Osteocyte (in vitro differentiated cells): ENCODE measurements at places on chromosomes 3 and 15. TPM values are rescaled to one million over a fixed set of nuclear protein-coding genes. Genes with fewer than 3 reads are reported as not detected.

CHRM5 gene
- total RNA-seq, result not detected in 2 replicates

CDV3 gene
- total RNA-seq, result 183 and 193 TPM in 2 replicates

OR5AC2 gene
- not detected in 2 replicates for total RNA-seq

FGF12 gene
- not detected in 2 replicates for total RNA-seq

KBTBD12 gene
- not detected in 2 replicates for total RNA-seq

MPI gene
- total RNA-seq, result 30.1 TPM in 2 replicates

MYRIP gene
- 0.24 and 0.62 TPM in 2 replicates for total RNA-seq

HIGD2B gene
- not detected in 2 replicates for total RNA-seq

DNA sequence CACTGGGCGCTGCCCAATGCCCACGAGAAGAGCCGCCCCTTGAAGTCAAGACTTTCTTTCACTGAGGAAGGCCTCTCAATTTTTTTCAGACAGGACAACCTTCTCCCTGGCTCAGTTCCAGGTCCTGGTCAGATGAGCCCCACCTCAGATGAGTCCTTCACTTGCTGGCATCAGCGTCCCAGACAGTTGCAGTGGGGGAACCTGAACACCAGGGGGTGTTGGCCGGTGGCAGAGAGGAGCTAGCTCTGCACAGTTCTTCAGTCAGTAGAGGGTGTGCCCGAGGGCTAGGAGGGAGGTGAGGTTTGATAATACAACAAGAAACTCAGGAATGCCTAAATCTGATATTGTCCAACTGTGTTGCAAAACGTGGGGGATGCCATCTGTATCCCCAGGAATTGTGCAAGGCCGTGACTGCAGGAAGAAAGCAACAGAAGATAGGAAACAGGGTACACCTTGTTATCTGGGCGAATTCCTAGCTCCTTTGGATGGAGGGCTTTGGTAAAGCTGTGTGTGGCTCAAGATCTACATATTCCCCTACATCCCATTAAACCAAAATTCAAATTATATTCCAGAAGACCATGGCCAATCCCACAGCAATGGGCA lies 34.3 kb downstream of the CCR3 start:
- no peaks in the 10 kb centered on the region for H3K36me3 ChIP-seq
- no peak overlapping the region for H3K27ac ChIP-seq
- no peak overlapping the region for H3K4me3 ChIP-seq

DNA sequence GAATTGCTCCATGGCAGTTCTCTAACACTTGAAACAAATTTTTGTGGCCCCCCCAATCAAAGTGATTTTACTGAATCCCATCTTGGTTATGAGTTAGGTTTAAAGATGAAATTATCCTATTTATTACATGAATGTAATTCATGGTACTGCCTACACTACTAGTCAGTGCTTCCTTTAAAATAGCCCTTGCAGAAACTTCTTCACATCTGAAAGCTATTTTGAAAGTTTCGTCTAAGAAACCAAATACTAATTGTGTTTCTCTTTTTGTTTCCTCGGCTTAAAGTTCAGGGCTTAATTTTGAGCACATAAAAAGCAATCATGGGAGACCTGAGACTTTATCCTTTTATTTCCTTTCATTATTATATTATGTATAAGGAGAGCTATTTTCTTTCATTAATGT lies 72.1 kb downstream of the PLOD2 start:
- H3K27ac ChIP-seq, result peak overlapping the region; percentile 52
- DNase-seq, result no peak
- no peak overlapping the region for H3K4me3 ChIP-seq
- peaks cover 11% of the 10 kb centered on the region for H3K36me3 ChIP-seq
- H3K27me3 ChIP-seq, result no peaks in the 10 kb centered on the region
- H3K4me1 ChIP-seq, result peaks cover 50% of the 10 kb centered on the region

DNA sequence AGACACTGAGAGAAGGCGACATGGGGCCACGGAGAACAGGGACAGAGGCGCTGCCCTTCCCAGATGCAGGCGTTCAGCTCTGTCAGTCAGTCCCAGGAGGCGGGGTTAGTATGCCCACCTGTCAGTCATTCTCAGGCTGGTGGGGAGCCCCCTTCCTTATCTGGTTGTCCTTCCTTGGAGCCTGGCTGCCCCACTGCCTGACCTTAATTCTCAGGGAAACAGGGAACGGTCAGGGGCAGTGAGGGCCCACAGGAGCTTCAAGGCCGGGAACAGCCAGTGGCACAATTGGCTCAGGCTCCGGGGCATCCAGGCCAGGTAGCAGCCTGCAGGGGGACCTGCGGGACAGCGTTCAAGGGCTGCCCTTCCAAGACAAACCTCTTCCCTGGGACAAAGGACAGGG lies 133.2 kb downstream of the CHSY1 start:
- H3K36me3 ChIP-seq, result no peaks in the 10 kb centered on the region
- H3K27ac ChIP-seq, result no peak overlapping the region
- H3K4me1 ChIP-seq, result peaks cover 42% of the 10 kb centered on the region
- no peaks in the 10 kb centered on the region for H3K27me3 ChIP-seq

GRCh38 chr15:38705436-38706219 lies 141.0 kb upstream of the RASGRP1 start:
- no peak for DNase-seq
- H3K27me3 ChIP-seq, result peaks cover 10% of the 10 kb centered on the region
- peaks cover 23% of the 10 kb centered on the region for H3K4me1 ChIP-seq
- H3K36me3 ChIP-seq, result no peaks in the 10 kb centered on the region
- no peak overlapping the region for H3K4me3 ChIP-seq

DNA sequence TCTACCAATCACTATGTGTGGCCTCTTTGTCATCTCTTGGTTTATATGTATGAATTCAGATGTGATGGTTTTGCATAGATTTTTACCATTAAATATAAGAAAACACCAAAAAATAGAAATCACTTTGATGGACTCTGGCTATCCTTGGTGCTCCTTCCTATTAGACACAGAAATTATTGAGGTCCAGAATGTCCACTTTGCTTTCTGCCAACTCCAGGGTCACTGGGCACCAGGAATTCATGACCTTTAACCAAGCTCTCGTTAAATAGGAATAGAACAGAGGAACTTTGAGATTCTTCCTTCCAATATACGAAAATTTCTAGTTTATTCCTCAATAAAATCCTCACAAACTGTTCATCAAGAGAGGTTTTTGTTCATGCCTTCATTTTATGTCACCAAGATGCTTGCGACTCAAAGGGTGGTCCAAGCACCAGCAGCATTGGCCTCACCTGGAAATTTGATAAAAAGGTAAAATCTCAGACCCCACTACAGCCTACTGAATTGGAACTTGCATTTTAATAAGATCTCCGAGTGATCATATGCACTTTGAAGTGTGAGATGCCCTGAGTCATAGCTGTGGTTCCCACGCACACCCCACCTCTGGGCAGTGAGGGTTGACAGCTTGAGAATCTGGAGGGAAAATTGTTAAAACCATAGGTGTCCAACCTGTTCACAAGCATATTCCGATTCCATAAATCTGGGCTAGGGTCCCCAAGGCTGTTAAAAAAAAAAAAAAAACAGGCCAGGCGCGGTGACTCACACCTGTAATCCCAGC lies 286.6 kb downstream of the IL5RA start:
- no peak for DNase-seq
- H3K36me3 ChIP-seq, result no peaks in the 10 kb centered on the region
- no peaks in the 10 kb centered on the region for H3K4me1 ChIP-seq
- no peaks in the 10 kb centered on the region for H3K27me3 ChIP-seq

- no peaks in the 10 kb centered on the region for H3K36me3 ChIP-seq
- H3K27ac ChIP-seq, result no peak overlapping the region
- H3K4me1 ChIP-seq, result no peaks in the 10 kb centered on the region
- no peaks in the 10 kb centered on the region for H3K27me3 ChIP-seq
- no peak for DNase-seq
Observed at GRCh38 chr3:52385157-52385556, 59.7 kb downstream of the SEMA3G start.

DNA sequence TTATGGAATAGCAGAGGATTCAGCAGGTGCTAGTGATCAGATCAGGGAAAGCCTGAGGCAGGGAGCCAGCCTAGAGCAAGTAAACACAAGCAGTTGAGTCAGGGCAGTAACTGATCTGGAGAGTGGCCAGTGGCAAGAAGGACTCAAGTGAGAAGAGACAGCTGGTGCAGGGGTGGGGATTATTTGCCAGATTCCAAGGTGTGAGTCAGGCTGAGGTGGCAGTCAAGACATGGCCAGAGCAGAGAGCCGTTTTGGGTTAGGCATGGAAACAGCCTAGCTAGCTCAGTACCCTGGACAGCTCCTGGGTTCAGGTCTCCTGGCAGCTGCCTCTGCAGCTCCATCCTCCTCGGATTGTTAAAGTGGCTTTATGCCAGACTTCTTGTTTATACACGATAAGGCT lies 281.9 kb upstream of the ONECUT1 start:
- no peaks in the 10 kb centered on the region for H3K36me3 ChIP-seq
- no peaks in the 10 kb centered on the region for H3K27me3 ChIP-seq
- H3K4me3 ChIP-seq, result no peak overlapping the region
- H3K4me1 ChIP-seq, result no peaks in the 10 kb centered on the region

- peaks cover 8% of the 10 kb centered on the region for H3K4me1 ChIP-seq
- no peaks in the 10 kb centered on the region for H3K36me3 ChIP-seq
- H3K4me3 ChIP-seq, result no peak overlapping the region
- H3K27ac ChIP-seq, result no peak overlapping the region
Observed at GRCh38 chr15:63321462-63321861, 44.1 kb downstream of the APH1B start.

DNA sequence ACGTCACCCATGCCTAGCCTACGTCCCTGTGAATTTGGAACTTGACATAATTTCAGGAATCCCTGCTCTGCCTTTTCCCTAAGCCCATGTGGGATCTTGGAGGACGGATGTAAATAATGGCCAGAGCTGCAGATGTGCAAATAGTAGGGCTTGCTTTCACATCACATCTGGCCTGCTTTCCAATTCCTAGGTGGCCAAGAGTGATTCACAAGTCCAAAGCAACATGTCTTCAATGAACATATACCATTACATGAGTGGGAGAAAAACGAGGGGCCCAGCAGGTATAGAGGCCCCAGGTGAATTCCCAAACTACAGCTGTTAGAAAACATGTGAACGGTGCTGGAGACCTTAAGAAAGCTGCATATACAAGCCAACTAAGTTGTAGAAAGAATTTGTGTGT lies 214.6 kb downstream of the MAGI1 start:
- no peak overlapping the region for H3K4me3 ChIP-seq
- H3K36me3 ChIP-seq, result no peaks in the 10 kb centered on the region
- no peaks in the 10 kb centered on the region for H3K27me3 ChIP-seq
- H3K4me1 ChIP-seq, result peaks cover 6% of the 10 kb centered on the region
- no peak for DNase-seq

- H3K4me3 ChIP-seq, result no peak overlapping the region
- H3K27me3 ChIP-seq, result no peaks in the 10 kb centered on the region
- H3K4me1 ChIP-seq, result no peaks in the 10 kb centered on the region
- H3K36me3 ChIP-seq, result no peaks in the 10 kb centered on the region
- no peak for DNase-seq
Observed at GRCh38 chr3:172726380-172726779, 15.5 kb upstream of the NCEH1 start.

- no peak for DNase-seq
- no peak overlapping the region for H3K4me3 ChIP-seq
- H3K27ac ChIP-seq, result no peak overlapping the region
- no peaks in the 10 kb centered on the region for H3K36me3 ChIP-seq
- H3K27me3 ChIP-seq, result peaks cover 3% of the 10 kb centered on the region
Observed at GRCh38 chr3:119551598-119551997, 7.8 kb downstream of the CD80 start.

DNA sequence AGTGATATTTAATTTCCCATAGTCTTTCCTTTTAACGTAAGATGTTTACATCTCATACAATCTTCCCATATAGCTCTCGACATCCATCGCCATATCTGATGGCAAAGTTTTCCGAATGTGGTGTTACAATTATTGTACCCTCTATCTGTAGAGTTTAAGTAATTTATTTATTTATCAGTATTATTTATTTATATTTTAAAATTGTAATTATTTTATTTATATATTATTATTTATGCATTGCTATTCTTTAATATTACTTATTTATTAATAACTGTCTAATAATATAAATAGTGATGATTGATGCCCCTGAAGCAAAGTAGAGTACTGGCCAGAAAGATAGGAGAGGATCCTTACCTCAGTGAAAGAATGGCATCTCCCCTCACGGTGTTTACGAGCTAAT lies 812.9 kb downstream of the VGLL3 start:
- H3K4me3 ChIP-seq, result no peak overlapping the region
- no peak for DNase-seq
- peaks cover 2% of the 10 kb centered on the region for H3K27me3 ChIP-seq
- H3K27ac ChIP-seq, result no peak overlapping the region

DNA sequence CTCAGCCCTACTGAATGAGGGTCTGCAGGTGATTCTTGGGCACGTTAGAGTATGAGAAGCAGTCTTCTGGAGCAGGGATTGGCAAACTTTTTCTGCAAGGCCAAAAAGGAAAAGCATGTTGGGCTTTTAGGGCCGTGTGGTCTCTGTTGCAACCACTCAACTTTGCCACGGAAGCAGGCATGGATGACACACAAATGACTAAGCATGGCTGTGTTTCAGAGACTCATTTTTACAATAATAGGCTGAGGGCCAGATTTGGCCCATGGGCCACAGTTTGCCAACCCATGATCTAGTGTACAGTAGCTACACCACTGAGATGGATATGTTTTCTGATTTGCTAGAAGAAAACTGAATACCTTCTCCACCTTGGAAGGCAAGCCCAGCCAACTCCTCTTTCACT lies 66.1 kb upstream of the PRICKLE2 start:
- no peaks in the 10 kb centered on the region for H3K36me3 ChIP-seq
- peaks cover 13% of the 10 kb centered on the region for H3K4me1 ChIP-seq
- DNase-seq, result no peak
- H3K27me3 ChIP-seq, result no peaks in the 10 kb centered on the region
- H3K27ac ChIP-seq, result peak overlapping the region; percentile 16
- no peak overlapping the region for H3K4me3 ChIP-seq

- no peaks in the 10 kb centered on the region for H3K36me3 ChIP-seq
- H3K4me1 ChIP-seq, result peaks cover 32% of the 10 kb centered on the region
- peaks cover 2% of the 10 kb centered on the region for H3K27me3 ChIP-seq
- no peak overlapping the region for H3K27ac ChIP-seq
Observed at GRCh38 chr15:83285979-83286553, 1.6 kb upstream of the BNC1 start.

DNA sequence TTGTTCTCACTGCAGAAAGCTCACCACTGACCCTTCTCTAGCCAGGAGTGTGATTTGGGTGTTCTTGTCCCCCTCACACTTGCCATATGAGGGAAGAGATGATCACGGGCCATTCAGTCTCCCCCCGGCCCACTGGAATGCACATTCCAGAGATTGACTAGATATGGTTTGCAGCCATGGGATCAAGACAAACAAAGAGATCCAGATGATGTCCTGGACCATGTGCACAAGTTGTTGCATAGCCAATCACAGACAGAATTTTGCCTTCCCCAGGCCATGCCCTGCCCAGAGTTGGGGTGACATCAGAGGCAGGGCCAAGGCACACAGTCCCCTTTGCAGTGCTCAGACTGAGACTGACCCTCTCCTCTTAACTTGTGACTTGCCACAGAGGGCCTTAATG lies 14.8 kb downstream of the MUC13 start:
- no peak for DNase-seq
- H3K27ac ChIP-seq, result no peak overlapping the region
- no peaks in the 10 kb centered on the region for H3K4me1 ChIP-seq
- no peaks in the 10 kb centered on the region for H3K36me3 ChIP-seq

- H3K27me3 ChIP-seq, result peaks cover 6% of the 10 kb centered on the region
- H3K27ac ChIP-seq, result no peak overlapping the region
- H3K36me3 ChIP-seq, result no peaks in the 10 kb centered on the region
- no peak for DNase-seq
Observed at GRCh38 chr3:153640689-153641665, 479.0 kb downstream of the RAP2B start.
